ENCODE measurements at places on chromosomes 6 and 20.

GRCh38 chr6:169098116-169098515 lies 155.5 kb downstream of the THBS2 start:
- H3K36me3 ChIP-seq, result no peaks in the 10 kb centered on the region
- H3K4me1 ChIP-seq, result no peaks in the 10 kb centered on the region

GRCh38 chr20:32487381-32487780 lies 97.8 kb downstream of the NOL4L start:
- H3K27me3 ChIP-seq, result peaks cover 12% of the 10 kb centered on the region
- no peak overlapping the region for H3K4me3 ChIP-seq
- peaks cover 20% of the 10 kb centered on the region for H3K4me1 ChIP-seq
- no peak for DNase-seq
- no peak overlapping the region for H3K27ac ChIP-seq

DNA sequence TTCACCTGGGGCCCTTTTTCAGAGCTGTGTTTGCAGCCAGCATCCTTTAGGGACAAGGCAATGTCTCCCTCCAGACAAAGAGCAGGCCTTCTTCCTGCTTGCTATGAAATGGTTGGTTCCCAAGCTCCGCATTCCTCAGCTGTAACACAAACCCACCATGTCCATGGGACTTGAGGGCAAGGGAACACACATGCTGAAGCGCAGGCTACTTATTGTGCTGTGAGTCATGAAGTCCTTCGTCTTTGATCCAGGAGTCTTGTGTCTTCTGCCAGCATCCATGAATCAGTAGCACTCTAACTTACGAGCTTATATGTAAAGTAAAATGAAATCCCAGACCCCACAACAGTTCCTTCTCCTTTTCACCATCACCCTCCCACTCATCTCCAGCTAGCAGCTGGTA lies 59.0 kb downstream of the ANKRD60 start:
- DNase-seq, result no peak
- no peaks in the 10 kb centered on the region for H3K36me3 ChIP-seq
- H3K27ac ChIP-seq, result no peak overlapping the region
- peaks cover 4% of the 10 kb centered on the region for H3K4me1 ChIP-seq
- H3K4me3 ChIP-seq, result no peak overlapping the region

DNA sequence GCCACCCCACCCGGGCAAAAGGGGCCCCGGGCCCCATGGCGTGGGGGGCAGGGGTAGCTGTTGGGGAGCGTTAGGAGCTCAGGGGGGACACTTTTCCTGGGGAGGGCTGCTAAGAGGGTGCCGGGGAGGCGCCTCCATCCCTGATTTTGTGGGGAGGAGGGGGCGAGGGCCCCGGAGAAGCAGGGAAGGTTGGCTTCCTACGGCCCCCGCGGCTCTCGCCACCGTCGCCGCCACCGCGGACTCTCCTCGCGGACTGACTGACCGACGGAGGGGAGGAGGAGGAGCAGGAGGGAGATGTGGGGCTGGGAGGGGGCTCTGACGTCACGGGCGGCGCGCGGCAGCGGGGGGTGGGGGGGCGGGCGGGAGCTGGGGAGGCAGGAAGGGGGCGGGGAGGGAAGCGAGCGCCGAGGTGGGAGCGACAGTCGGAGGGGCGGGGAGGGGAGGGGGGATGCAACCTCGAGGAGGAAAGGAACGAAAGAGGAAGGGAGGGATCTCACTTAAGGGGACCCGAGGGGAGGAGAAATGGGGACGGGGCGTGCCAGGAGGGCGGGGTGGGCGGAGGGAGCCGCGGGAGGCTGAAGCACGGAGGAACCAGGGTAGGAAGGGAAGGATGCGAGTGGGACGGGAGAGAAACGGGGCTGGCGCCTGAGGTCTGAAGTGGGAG lies 5.1 kb downstream of the GABBR1 start:
- peak overlapping the region; percentile 91 for H3K4me3 ChIP-seq
- DNase-seq, result peak; percentile 71
- peaks cover 1% of the 10 kb centered on the region for H3K36me3 ChIP-seq
- peaks cover 78% of the 10 kb centered on the region for H3K27me3 ChIP-seq
- H3K27ac ChIP-seq, result no peak overlapping the region

DNA sequence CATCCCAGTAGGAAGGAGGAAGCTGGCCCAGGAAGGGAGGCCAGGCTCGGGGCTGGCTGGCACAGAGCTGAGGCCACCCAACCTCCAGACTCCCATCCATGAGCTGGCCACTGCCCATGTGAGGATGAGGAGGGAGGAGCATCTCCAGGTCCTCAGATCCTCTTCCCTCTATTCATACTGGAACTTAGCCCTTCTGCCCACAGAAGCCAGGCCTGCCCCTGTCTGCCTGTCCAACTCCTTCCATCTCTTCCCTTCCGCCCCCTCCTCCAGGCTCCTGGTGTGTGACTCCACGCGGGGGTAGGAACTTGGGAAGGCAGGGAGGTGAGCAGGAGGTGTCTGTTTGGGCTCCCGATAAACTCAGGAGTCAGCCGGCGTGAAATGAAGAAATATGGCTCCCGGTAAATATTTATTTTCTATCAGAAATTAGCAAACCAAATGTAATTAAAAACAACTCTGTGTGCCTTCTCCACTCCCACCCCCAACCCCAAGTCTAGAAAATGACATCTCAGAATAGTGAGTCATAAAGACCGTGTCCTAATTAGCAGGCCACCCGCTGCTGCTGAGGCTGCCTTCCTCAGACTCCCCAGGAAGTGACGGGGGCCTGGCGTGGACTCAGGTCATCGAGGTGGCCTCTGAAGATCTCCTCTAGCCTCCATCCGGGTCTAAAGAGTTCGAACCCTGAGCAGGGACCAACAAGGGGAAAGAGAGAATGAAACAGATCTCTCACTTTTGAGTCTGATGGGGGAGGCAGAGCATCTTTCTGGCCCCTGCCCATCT lies 81.9 kb downstream of the MDGA1 start:
- H3K36me3 ChIP-seq, result no peaks in the 10 kb centered on the region
- peaks cover 19% of the 10 kb centered on the region for H3K4me1 ChIP-seq
- H3K27ac ChIP-seq, result no peak overlapping the region
- no peak overlapping the region for H3K4me3 ChIP-seq

All from activated naive CD4-positive, alpha-beta T cell treated with anti-CD3 and anti-CD28 coated beads, Interleukin-2, amount 10 ng/mL, durations not matched to agents 7 days and 5 days (primary cell).